ENCODE measurements at places on chromosomes 5 and 9.

- no peaks in the 10 kb centered on the region for H3K27me3 ChIP-seq
- no peak overlapping the region for H3K27ac ChIP-seq
- H3K36me3 ChIP-seq = no peaks in the 10 kb centered on the region
- H3K4me1 ChIP-seq = no peaks in the 10 kb centered on the region
Observed at GRCh38 chr5:107957051-107957450, 286.3 kb upstream of the EFNA5 start.

DNA sequence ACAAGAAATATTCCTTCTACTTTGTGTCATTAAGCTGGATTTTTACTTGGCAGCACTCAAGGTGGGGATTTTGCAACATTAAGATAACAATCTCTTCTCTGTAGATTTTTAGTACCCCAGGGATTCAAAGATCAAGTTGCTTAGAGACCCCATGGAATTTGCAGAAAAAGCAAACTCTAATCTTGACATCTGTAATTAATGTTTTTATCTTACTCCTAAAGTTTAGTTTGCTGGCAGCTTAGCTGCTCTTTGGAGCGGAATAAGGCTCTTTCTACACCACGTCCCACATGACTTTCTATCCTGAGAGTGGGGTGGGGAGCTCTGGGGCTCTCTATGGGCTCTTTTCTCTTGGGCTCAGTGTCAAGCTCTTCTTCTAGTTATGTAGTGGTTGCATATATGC is 21.7 kb upstream of the SPDL1 start:
- DNase-seq = no peak
- H3K27me3 ChIP-seq = no peaks in the 10 kb centered on the region
- H3K27ac ChIP-seq = no peak overlapping the region
- H3K36me3 ChIP-seq = no peaks in the 10 kb centered on the region
- no peak overlapping the region for H3K4me3 ChIP-seq

- H3K4me1 ChIP-seq = no peaks in the 10 kb centered on the region
- DNase-seq = no peak
- H3K4me3 ChIP-seq = no peak overlapping the region
- no peak overlapping the region for H3K27ac ChIP-seq
Observed at GRCh38 chr5:5369051-5369605, 53.3 kb upstream of the ICE1 start.

DNA sequence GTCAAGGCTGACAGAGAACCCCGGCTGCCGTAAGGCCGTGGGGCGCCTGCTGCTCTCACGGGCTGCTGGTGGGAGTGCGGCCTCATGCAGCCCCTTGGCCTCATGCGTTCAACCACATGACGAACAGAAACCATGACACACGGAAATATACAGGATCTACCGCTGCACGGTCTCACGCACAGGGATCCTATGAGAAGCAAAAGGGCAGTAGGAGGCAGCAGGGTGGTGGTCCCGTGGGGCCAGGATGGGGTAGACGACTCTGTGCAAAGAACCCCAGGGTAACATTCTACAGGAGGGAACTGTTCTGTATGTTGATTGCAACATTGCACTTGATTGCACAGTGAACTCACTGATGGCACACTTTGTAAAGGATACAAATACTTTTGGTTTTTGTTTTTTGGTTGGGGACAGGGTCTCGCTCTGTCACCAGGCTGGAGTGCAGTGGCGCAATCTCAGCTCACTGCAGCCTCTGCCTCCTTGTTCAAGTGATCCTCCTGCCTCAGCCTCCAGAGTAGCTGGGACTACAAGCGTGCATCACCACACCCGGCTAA is 51.6 kb downstream of the NACC2 start:
- DNase-seq = no peak
- peaks cover 28% of the 10 kb centered on the region for H3K36me3 ChIP-seq
- no peaks in the 10 kb centered on the region for H3K4me1 ChIP-seq
- H3K27ac ChIP-seq = no peak overlapping the region
- H3K4me3 ChIP-seq = no peak overlapping the region
- no peaks in the 10 kb centered on the region for H3K27me3 ChIP-seq

- no peak within 1 kb of the TSS for H3K27ac ChIP-seq
- H3K27me3 ChIP-seq = peaks cover 32% of the 10 kb centered on the region
- peaks cover 10% of the 10 kb centered on the region for H3K4me1 ChIP-seq
Observed at GRCh38 chr5:76952795-76953536, at the start of gene CRHBP. TSS of gene CRHBP (plus strand) at chr5:76953045. CDS start at chr5:76953135, 90 bp downstream.

Measured in trophoblast cell (in vitro differentiated cells and primary cell).